ENCODE measurements at places on chromosomes 4 and X.
A peak's percentile ranks its signal among the peaks of the same experiment; 100 is the strongest.

DNA sequence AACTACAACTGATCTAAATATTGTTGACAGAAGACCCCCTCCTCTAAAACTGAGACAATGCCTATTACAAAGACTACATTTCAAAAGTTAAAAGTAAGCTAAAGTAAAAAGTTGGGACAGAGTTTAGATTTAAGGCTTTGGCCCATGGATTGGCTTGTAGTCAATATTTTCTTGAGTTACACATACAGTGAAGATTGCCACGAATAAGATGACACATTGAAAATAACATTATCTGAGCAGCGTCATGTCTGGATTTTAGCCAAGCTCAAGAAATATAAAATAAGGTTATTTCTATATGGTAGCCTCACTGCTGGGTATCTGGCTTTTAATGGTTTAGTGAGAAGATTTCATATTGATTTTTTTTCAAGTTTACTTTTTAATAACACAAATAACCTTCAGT is 266.2 kb upstream of the LDB2 start:
- H3K4me1 ChIP-seq, result peaks cover 22% of the 10 kb centered on the region
- no peaks in the 10 kb centered on the region for H3K27me3 ChIP-seq
- no peak overlapping the region for H3K27ac ChIP-seq
- H3K4me3 ChIP-seq, result no peak overlapping the region
- no peaks in the 10 kb centered on the region for H3K36me3 ChIP-seq

DNA sequence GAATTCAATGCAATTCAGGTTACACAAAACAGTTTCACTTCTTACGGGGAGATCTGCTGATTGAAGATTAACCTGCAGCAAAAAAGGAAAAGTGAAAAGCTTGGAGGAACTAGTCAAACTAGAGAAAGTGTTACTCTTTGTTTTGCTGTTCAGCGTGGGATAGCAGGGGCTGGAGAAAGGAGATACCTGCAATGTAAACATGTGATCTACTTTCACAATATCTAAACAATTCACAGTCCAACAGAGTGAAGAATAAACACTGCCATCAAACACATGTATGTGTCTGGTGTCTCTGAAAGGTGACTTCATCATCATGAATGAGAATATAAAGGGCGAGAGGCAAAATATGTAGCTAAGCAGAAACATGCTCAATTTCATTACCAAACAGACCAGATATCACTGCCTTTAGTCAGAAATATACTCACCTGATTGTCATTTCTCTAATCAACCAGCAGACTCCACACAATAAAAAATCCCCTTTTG is 26.4 kb downstream of the NIPAL1 start:
- H3K4me3 ChIP-seq, result peak overlapping the region; percentile 2
- DNase-seq, result no peak
- H3K4me1 ChIP-seq, result peaks cover 16% of the 10 kb centered on the region
- H3K36me3 ChIP-seq, result no peaks in the 10 kb centered on the region
- no peaks in the 10 kb centered on the region for H3K27me3 ChIP-seq
- peak overlapping the region; percentile 17 for H3K27ac ChIP-seq

DNA sequence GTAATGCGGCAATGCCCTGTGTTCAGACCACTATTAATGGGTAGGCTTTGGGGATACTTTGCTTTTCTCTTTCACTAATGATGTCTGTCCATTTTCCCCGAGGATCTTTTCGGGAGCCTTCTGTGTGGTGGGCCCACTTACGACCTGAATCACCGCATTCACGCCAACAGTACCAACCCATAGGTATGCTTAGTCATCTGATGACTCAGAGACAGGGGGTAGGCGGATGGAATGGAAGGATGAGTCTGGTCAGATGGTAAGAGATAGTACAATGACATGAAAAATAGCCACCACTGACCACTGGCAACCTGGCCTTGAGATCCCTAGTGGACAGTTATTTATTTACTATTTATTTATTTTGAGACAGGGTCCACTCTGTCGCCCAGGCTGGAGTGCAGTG is 76.0 kb upstream of the DHRSX start:
- no peak overlapping the region for H3K4me3 ChIP-seq
- no peaks in the 10 kb centered on the region for H3K36me3 ChIP-seq
- H3K27me3 ChIP-seq, result peaks cover 20% of the 10 kb centered on the region
- peaks cover 18% of the 10 kb centered on the region for H3K4me1 ChIP-seq
- DNase-seq, result no peak
- H3K27ac ChIP-seq, result no peak overlapping the region

- no peak for DNase-seq
- no peaks in the 10 kb centered on the region for H3K36me3 ChIP-seq
- no peaks in the 10 kb centered on the region for H3K27me3 ChIP-seq
- no peak overlapping the region for H3K4me3 ChIP-seq
- no peaks in the 10 kb centered on the region for H3K4me1 ChIP-seq
Measured at GRCh38 chr4:54712206-54712605, 54.4 kb downstream of the KIT start.
